Mucosa of gallbladder (tissue), 1 donor: ENCODE measurements at places on chromosomes 5 and 9.

- DNase-seq = no peak
These were observed 45.6 kb upstream of the N4BP3 start for GRCh38 chr5:178067755-178068154.

GRCh38 chr9:36659500-36659899 lies 86.8 kb downstream of the MELK start:
- no peak for DNase-seq

DNA sequence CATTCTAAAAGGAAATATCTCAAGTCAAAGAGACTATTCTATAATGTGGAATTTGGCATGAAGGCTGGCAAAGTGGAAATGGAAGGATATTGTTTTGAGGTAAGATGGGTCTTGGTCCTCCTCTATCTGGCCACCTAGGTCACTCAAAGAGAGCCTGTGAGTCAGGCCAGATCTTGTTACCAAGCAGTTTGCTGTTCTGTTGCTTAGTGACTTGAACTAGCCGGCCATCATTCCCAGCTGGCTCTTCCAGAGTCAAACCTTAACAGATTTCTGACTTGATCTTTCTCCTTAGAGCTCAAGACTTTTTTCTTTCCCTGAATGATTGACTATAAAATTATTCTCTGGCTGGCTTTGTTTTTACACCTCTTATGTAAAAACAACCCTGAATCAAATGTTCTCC lies 136.1 kb downstream of the PDE4D start:
- DNase-seq = no peak

DNA sequence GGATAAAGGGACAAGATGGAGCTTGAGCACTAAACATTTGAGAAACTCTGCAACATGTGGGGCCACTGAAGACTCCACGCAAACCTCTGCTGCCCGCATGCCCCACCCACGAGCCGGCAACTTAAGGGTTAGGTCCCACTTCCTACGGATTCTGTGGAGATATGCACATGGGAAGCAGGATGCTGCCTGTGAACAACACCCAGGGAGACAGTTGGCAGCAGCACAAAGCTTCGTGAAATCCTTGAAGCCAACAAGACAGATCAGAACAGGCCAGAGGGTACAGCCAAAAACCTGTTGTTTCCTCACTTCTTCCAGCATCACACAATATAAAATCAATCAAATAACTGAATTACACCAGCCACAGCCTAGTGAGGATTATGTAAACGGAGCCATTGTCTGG lies 270.4 kb downstream of the ENC1 start:
- no peak for DNase-seq

DNA sequence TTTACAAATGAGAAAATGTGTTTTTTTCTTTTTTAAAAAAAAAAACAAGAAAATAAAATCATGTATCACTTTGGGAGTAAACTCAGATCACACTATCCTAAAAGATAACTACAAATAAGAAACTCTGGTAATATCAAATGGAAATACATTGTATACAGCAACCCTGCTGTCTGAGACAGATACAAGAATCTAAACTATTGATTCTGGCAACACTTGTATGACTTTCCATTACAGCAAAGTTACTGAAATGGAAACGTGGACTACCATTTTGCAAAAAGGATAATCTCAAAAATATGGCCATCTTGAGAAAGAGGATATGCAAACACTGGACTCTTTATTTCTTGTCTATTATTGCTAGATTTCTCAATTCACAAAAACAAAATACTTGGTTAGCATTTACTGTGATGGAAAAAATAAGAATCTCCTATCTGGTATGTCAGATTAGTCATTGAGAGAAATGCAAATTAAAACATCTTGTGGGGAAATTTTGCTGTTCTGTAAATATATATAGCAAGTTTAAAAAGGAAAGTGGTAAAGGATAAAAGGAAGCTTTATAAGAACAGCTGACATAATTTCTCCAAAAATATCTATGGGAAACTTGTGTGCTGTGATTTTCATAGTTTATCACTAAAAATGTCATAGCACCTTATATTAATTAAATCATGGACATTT lies 112.9 kb upstream of the FER start:
- DNase-seq = no peak

DNA sequence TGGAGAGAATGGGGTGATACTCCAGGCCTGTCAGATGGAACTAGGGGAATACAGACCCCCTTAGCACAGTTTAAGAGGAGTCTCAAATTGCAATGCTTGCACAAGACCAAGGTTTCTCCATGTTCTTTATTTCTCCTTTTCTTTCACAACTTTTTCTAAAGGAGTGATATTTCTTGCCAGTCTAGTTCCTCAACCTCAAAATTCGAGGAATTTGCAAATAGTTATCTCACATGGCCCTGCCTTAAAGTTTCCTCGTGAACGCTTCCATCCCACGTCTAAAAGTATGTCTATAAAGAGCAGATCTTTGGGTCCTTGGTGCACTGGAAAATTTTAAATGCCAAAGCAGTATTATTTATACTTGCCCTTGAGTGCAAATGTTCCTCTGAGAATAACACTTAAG lies 373.8 kb upstream of the KLF4 start:
- DNase-seq = no peak

DNA sequence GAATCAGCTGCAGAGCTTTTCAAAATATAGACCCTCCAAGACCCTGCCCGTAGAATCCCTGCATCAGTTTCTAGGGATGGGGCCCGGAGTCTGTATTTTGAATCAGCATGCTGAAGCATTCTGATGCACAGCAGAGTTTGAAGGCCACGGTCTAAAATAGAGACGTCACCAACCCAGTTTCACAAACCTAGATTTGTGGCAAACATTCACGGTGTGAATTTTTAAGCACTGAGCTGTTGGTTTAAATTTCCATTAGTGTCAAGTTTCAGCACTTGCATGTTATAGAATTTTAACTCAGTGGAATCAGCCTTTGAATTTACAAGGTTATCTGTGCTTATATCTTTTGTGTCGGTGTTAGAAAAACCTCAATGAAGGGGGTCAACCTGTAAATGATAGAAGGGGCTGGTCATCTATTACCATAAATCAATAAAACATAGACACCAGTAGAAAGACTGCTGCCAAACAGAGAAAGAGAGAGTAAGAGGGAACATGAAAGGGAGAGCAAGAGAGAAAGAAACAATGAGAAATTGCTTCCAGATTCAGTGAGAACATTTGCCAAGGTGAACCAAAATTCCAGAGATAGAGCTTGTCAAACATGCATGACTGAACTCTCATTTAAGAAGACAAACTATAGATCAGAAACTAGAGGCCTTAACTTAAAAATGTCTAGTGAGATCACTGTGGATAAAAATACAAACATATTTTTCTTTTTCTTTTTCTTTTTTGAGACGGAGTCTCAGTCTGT lies 414.9 kb downstream of the ZSWIM6 start:
- DNase-seq = no peak

DNA sequence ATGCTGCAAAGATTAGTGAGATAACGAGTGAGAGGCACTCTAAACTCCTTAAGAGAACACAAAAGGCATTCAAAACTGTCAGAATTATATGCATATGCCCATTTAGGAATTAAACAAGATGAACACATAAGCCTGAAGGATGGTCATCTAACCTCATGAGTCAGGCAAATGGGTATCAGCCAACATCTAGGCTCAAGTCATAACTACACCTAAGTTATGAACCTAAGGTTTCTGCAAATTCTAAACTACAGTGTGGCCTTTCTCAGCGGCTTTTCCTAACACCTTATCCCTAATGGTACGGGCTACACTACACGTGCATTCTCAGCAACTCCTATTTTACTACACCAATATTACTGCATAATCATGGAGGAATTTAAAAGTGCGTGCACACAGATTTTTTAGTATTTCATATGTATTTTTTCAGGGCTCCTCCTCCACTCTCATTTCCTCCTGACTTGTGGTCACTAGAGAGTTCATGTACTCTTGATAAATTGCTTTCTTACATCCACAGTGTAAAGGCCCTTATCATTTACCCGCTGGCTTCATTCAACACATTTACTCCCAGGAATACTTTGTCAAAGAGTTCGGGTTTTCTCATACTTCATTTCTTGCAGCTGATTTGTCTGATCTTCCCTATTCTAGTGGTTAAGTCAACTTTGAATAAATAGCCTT lies 316.5 kb downstream of the BNC2 start:
- DNase-seq = no peak

DNA sequence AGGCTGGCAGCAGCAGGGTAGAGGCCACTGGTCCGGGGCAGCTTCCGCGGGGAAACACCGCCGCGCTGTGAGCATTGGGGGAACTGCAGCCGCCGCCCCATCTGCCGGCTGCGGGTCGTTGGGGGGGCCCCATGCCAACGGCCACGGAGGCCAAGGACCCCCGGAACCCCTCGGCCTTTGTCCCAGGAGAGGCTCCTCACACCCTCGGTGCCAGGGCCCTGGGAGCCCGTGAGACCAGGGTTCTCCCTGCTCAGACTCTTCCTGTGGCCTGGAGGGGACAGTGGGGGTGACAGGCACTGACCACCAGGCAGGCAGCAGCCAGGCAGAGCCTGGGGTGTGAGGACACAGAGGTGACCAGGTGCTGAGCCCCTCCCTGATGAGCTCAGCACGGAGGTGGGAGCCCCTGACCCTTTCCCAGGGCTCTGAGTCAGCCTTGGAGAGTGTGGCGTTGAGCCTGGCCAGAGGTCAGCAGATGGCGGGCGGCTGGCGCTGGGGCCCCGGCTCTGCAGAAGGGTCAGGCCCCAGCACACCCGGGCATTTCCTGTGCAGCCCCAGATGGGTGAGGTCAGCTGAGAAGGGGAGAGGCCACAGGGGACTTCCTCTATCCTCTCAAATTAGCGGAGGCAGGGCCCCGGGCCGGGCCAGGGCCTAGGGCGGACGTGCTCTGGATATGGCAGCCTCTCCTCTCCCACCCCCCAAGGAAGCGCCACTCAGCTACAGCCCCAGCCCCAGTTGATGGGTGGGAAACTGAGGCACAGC lies 17.9 kb upstream of the EGFL7 start:
- peak; percentile 84 for DNase-seq

GRCh38 chr9:136211441-136212344 lies 6.8 kb upstream of the LHX3 start:
- no peak for DNase-seq

GRCh38 chr5:167764641-167765289 lies 526.7 kb upstream of the WWC1 start:
- DNase-seq = no peak

GRCh38 chr5:120017513-120017912 lies 388.2 kb downstream of the FAM170A start:
- DNase-seq = no peak

DNA sequence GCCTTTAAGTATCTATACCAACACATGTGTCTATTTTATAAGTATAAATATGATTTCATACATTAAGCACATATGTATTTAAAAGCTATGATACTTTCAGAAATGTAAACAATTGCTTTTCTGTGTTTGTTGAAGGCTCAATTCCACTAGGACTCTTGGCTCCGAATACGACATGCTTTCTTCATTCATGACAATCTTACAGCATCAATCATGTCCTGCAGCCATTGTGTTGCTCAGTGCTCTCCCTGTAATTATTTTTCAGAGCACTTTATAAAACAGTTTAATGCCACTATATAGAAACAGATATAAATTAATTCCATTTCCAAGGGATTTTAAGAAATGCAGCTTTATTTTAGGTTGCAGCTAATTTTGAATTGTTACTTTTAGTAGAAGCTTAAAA lies 167.3 kb downstream of the TAF11L14 start:
- DNase-seq = no peak

DNA sequence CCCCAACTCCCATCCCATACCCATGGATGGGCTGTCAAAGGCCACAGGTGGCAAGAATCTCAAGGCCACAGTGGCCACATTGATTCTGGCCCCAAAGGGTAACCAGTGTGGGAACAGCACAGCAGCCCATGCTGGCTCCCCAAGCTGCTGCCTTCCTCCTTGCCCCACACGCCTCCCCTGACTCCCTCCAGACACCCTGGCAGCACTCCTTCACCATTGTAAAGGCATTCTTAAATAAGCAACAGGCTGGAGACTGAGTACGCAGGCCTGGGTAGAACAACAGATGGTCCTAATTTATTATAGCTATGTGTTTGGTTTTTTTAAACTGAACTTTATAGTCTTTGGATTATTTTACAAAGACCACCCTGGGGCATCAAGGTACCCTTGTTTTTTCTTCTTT lies 158.8 kb downstream of the TSSK1B start:
- no peak for DNase-seq

GRCh38 chr5:108548684-108549596 lies 167.0 kb upstream of the FBXL17 start:
- no peak for DNase-seq

- DNase-seq = no peak
These were observed 119.7 kb downstream of the ZNF462 start for GRCh38 chr9:106982636-106983035.

- peak; percentile 53 for DNase-seq
These were observed 5.9 kb downstream of the DMRTA1 start for GRCh38 chr9:22452415-22453010.

- DNase-seq = no peak
These were observed 41.9 kb downstream of the NACC2 start for GRCh38 chr9:136052991-136053756.

GRCh38 chr5:167363065-167363464 lies 928.4 kb upstream of the WWC1 start:
- no peak for DNase-seq

- no peak for DNase-seq
These were observed 35.2 kb upstream of the PSD2 start for GRCh38 chr5:139760066-139761056.

DNA sequence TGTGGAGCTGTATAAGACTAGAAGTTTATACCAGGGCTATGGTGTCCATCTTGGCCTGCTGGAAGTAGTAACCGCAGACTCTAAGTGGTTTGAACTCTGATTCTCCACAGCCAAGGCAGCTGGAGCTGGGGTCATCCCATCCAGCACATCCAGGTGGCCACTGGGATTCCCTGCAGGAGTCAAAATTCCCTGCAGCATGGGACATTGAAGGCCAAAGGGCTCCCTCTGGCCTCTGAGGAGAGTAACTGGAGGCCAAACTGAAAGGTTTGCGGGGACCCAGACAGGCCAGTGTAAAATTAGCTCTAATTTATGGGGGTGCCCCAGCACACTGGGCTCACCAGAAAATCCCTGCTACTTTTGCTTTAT lies 12.2 kb upstream of the PRXL2C start:
- no peak for DNase-seq

DNA sequence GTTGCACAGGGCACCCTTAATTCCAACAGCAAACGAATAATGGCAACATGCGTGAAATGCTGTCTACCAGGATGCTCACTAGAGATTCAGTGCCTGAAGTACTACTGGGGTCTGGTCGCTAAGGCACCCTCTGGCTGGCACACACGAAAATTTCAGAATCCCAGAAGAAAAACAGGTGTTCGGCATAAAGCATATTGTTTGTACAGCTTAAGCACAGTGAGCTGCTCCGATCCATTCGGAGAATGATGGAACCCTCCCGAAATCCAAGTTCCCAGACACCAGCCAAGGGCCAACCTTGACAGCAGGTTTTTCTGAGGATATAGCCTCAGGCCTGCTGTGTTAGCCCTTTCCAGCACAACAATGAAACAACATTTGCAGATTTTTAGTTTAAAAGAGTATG lies 61.4 kb upstream of the ALDH1B1 start:
- no peak for DNase-seq
